ENCODE measurements at places on chromosomes 13 and 19.

- no peak for DNase-seq
Measured at GRCh38 chr13:25180775-25181537, 8.9 kb upstream of the AMER2 start.

DNA sequence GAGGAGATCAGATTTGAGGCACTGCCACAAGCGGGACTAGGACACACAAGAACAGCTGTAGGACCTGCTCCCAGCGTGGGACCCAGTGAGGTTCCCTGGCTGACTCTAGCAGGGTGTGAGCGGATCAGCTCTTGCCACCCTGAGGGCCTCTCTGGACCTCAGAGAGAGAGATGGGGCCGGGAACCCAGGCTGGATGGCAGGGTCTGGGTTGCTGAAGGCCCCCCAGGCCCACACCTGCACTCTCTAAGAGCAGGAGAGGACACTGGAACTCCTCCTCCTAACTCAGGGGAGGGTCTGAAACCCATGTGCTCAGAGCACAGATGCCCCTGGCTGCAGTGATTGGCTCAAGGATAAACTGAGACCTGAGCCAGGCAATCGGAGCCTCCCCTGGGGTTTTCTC, 13.5 kb upstream of the IL4I1 start:
- no peak for DNase-seq

- DNase-seq: no peak
Measured at GRCh38 chr13:110479648-110480047, 81.9 kb downstream of the RAB20 start.

DNA sequence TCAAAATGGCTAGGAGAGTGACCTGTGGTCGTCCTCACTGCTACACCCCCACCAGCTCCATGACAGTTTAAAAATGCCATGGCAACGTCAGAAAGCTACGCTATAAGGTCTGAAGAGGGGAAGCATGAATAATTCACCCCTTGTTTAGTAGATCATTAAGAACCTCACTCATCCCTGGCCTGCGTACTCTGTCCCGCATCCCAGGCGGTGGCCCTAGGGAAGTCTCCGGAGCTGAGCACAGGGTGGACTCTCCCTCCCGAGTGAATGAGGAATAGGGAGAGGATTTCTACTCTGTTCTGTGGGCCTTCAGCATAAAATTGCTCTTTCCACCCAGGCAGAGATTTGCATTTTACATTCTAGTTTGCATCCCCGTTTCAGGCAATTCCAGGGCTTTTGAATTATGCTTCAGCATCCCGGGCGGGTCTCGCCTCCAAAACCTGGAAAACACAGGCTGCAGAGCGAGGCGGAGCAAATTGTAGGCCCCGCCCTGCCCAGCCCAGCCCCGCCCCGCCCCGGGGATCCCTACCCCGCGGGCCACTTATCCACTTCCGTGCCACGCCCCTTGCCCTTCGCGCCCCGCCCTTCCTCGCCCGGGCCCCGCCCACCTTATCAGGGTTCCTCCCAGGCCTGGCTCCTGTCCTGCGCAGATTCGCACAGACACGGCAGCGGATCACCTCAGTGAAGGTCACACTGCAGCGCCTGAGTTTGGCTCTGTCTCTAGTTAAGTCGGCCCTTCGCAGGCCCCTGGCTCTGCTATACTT, 7.5 kb upstream of the ZNF525 start:
- no peak for DNase-seq

DNA sequence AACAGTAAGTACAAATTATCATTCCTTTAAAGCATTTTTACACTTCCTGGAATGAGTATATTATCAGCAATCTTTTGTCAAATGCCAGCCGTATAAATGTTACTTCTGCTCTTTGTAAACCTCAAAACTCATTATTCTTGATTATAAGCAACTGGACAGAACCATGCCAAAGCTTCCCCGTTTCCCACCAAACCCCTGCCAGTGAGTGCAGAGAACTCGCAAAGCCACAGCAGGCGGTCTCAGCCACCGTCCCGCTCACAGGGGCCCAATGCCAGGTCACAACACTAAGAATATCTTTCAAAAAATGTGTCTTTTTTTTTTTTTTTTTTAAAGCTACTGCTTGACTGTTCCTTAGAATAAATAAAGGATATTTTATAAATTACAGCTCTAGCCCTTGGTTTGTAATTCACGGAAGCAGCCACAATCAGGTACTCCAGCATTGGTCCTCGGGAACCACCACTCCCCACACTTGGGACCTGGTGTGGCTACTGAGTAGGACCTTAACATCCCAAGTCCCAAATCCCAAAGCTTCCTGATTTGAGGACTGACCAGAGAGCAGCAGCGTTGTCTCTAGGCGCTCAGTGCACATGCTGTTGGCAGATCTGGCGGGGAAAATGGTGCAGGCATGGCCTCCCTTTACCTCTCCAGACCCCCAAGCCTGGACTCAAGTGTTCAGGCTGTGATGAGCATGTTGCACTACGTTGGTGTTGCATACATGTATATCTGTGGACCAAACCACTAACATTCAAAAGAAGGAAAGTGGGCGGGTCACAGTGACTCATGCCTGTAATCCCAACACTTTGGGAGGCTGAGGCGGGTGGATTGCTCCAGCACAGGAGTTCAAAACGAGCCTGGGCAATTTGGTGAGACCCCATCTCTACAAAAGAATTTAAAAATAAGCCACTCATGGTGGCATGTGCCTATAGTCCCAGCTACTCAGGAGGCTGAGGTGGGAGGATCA, 19.0 kb downstream of the KCTD15 start:
- no peak for DNase-seq

GRCh38 chr19:1245494-1246264, 2.7 kb upstream of the MIDN start:
- no peak for DNase-seq

DNA sequence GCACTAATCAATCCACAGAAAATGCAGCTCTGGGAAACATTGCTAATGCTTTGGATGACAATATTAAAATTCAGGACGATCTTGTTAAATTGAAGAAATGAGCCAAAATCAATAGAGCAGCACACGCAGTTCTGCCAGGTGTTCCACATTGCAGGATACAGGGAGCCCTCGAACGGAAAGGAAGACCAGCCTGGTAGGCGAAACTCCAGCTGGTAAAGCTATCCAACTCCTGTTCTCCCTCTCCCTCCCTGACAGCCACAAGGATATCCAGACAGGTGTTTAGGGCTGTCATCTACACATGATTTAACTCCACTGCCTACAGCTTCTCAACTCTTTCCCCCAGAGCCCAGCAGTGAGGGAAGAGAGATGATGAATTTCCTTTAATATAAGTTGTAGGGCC, 67.7 kb downstream of the EPSTI1 start:
- DNase-seq: no peak

GRCh38 chr13:28620011-28620830, 38.7 kb upstream of the POMP start:
- DNase-seq: no peak

DNA sequence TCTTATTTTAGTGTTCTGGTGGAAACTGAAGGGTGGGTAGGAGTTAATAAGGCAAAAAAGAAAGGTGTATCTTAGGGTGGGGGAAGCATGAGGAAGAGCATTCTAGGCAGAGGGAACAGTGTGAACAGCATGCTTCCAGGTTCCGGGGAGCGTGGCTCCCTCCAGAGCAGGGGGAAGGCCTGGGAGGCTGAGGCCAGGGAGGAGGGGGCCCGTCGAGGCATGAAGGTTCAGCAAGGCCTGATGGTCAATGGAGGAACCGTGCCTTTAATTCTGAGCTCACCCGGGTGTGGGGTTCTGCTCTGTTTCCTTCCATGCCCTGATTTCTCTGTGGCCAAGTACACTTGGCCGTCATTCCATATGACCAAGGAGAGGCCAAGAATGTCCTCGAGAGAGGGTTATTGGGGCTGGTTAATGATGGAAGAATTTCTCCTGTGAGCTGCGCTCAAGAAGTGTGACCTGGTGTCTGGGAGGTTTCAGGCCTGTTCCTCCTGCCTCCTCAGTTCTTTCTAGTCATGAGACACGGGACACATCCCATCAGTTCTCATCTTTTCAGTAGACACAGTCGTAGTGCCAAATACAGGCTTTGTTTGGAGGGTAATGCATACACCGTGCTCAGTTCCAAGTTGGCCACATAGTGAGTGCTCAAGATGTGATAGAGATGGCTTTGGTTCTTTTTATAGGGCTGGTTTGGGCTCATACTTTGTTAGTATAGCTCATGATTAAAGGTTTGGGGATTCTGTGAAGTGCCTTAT, 73.6 kb downstream of the SIPA1L3 start:
- no peak for DNase-seq

GRCh38 chr19:56538254-56538760, 441 bp upstream of the ZFP28 start:
- peak; percentile 81 for DNase-seq

DNA sequence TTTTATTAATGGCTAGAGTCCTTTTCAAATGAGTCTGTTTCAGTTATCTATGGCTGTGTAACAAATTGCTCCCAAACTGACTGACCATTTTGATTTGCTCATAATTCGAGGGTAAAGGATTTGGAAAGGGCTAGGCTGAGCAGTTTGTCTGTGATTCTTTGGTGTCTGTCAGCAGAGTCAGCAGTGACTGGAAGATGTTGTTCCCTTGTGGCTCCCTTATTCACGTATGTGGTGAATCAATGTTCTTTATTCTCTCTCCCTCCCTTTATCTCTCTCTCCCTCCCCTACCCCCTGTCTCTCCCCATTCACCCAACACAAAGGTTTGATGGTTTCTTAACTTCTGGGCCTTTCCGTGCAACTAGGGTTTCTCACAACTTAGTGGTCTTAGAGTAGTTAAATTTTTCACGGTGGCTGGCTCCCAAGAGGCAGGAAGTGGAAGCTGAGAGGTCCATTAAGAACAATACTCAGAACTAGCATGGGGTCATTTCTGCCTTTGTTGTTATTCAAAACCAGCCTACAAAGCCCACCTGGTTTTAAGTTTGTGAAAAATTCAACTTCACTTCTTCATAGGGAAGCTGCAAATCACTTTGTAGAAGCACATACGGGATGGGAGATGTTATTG, 772.5 kb upstream of the SLITRK1 start:
- DNase-seq: no peak

DNA sequence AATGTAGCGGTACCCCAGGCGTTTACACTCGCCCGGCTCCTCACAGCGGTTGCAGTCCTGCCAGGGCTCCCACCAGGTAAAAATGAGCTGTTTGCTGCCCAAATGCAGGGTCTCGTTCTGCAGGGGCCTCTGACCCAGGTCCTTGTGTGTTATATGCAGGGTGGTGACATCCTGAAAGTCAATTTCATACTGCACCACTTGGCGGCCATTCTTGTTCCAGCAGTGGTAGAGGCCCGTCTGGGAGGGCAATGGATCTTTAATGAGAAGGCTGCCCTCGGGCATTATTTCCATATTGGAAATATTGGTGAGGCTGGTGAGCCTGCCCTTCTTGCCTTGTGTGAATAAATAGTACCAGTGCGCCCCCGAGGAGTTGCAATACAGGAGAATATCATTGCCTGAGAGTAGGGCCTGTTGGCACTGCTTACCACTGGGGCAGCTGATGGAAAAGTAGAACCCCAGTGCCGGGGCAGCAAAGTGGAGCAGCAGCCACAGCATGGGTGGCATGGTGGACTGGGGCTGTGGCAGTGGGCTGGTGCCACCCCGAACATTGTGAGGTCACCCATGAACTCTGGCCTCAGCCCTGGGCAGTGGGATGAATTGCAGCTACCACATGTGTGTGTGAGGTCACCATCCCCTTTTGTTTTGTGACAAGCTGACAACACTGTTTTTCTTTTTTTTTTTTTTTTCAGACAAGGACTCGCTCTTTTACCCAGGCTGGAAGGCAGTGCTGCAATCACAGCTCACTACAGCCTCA, at the start of gene FAM187B:
Gene FAM187B (minus strand): TSS at position 563 of the 754 bp plus-strand sequence. CDS start 59 bp downstream, at position 504.
- DNase-seq: no peak

- no peak for DNase-seq
Measured at GRCh38 chr19:10878253-10878652, 6.9 kb downstream of the CARM1 start.

DNA sequence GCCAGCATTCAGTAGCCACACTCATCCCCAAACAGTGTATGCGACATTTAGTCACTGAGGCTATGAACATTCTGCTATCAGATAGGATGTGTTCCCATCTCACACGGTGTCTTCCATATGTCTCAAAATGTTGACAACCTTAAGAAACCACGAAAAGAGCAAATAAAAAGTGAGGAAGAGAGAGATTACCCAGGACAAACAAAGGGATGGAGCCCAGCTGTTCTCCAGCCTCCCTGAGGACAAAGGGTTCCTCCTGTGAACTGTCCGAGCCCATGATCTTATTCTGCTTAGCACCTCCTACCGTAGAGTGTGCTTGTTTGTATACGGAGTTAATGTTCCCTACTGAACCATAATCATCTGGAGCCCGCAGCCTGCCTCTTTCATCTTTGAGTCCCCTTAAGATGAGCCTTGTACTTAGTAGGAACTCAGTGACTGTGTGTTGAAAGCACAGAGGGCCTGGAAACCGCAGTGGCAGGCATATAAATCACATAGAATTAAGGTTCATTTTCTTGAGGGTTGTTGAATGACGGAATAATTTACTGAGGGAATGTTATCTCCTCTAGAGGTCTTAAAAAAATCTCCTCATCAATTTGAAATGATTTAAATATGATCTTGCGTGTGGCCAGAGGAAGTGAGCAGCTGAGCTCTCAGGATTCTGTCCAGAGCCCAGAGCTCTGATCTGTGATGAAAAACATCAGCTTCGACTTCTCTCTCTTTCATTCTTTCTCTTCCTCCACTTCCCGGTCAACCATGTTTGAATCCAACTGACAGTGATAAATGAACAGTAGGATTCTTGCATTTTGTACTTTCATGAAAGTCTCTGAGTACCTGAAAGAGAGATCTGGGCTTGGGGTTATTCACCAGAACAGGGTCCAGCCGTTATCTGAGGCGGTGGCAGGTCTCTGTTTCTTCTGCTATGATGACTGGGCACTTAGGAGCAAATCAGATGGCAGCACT, 200.5 kb downstream of the KLF5 start:
- no peak for DNase-seq

- no peak for DNase-seq
Measured at GRCh38 chr13:84211048-84211447, 328.8 kb upstream of the SLITRK1 start.

DNA sequence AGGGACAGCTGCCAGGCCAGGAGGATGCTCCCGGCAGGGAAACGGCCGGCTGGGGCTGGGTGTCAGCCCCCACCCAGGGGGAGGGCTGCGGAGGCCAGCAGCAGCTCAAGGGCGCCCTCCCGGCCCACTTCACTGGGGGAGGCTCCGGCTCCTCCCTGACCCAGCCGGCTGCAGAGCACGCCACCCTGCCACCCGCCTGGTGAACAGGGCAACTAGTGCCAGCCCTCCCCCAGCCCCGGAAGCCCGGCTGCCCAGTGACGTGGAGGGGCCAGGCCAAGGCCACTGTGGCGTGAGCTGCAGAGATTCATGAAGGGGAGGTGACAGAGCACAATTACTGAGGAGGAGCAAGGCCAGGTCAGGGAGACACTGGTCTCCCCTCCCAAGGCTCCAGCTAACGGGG, 14.7 kb downstream of the REXO1 start:
- DNase-seq: no peak

DNA sequence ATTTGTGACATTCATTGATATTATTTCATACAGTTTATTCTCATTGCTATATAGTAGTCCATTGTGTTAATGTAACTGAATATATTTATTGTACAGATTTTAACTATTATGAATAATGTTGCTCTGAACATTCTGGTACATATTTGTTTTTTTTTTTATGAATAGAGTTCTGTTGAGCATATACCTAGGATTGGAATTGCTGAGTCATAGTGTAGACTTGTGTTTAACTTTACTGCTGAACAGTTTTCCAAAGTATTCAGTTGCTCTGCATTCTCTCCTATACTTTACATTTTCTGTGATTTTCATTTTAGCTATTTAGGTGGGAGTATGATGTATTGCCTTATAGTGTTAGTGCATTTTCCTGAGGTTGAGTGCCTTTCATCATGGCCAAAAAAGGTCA, 97.5 kb downstream of the MAB21L1 start:
- no peak for DNase-seq
